Esophagus (tissue), 2 donors: ENCODE measurements at places on chromosomes 13 and 19. TPM values are rescaled to one million over a fixed set of nuclear protein-coding genes. Genes with fewer than 3 reads are reported as not detected.

The ZNF653 gene
- 6.2 TPM for polyA plus RNA-seq

The KBTBD7 gene
- 1.4 TPM for polyA plus RNA-seq

The GAPDHS gene
- not detected for polyA plus RNA-seq

The ZNF506 gene
- 3.4 TPM for polyA plus RNA-seq

The MED4 gene
- 48.9 TPM for polyA plus RNA-seq

The PSG3 gene
- polyA plus RNA-seq, result not detected

The WASF3 gene
- polyA plus RNA-seq, result 1.5 TPM

The TMEM190 gene
- polyA plus RNA-seq, result not detected

The FXYD3 gene
- polyA plus RNA-seq, result 697 TPM

The ANKRD10 gene
- polyA plus RNA-seq, result 34.4 TPM

The CEACAM6 gene
- polyA plus RNA-seq, result 141 TPM

The LILRA1 gene
- 0.21 TPM for polyA plus RNA-seq

The ZNF528 gene
- polyA plus RNA-seq, result 8.9 TPM

The ZNF677 gene
- polyA plus RNA-seq, result 3.5 TPM

The PSG7 gene
- polyA plus RNA-seq, result not detected

The ZNF28 gene
- polyA plus RNA-seq, result 2.6 TPM

The SBK3 gene
- polyA plus RNA-seq, result 0.18 TPM

The KCNRG gene
- 0.59 TPM for polyA plus RNA-seq

The CERS1 gene
- 0.12 TPM for polyA plus RNA-seq

The FBXO17 gene
- polyA plus RNA-seq, result 6.1 TPM

The PSG1 gene
- polyA plus RNA-seq, result not detected

The OR7D2 gene
- polyA plus RNA-seq, result 0.01 TPM

The CEACAM7 gene
- 96.6 TPM for polyA plus RNA-seq

The KRTDAP gene
- polyA plus RNA-seq, result 109 TPM

The PDX1 gene
- polyA plus RNA-seq, result not detected

The TJP3 gene
- 44.5 TPM for polyA plus RNA-seq

The CEACAM3 gene
- 3.1 TPM for polyA plus RNA-seq

The ZNF681 gene
- 1.4 TPM for polyA plus RNA-seq

The RNF17 gene
- not detected for polyA plus RNA-seq

The GPR12 gene
- polyA plus RNA-seq, result 0.01 TPM

The DACH1 gene
- 0.16 TPM for polyA plus RNA-seq

The FGF21 gene
- not detected for polyA plus RNA-seq

The ZNF564 gene
- polyA plus RNA-seq, result 2.9 TPM
